ENCODE measurements at places on chromosomes 1 and 21.

DNA sequence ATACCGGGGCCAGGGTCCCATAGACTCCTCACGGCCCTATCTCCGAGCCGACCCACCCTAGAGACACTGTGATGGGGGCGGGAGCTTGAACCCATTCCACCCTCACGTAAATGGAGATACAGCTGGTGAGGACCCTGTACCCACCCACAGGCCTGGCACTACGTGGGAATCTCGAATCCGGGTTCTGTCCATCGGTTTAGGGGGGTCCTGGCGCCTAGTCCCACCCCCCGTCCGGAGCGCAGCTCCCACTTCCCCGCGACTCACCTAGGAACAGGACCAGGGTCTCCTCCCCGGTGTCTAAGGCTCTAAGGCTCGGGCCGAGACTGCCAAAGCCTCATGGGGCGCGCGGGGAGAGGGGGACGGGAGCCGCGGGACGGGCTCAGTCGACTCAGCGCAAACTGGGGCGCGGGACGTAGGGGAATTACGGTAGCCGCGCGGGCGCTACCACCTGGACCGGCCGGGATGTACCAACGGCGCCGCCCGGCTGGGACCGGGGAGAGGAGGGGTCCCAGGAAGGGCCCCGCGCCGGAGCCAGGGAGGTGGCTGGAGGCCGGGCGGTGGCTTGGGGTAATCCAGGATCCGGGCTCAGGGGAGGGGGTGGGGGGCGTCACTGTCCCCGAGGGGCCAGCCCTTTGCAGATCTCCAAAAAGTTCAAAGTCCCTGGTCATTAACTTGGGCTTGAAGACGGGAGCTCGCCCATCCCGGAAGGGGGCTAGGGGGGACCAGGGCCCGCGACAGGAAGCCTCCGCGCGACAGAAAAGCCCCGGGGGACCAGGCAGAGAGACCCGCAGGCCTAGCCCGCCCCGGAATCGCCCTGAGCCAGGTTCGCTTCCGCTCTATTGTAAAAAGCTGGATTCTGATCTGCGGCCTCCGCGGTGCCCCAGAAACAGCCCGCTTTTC is 1.0 kb downstream of the PLEKHG5 start:
- peak; percentile 49 for DNase-seq

DNA sequence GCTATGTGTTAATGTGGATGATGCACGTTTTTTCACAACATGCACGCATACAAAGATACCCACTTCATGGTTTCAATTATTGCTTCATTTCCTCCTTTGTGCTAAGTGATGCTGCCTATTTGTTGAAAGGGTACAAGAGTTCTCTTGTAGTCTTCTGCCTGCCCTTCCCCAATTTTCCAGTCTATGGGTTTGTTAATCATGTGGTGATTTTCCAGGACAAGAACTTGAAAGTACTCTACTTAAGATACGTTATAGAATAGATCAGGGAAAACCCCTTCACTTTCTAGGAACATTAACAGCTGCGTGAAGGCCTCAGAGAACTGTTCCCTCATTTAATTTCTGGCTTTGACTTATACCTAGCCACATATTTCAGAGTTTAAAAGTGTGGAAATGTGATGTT is 52.1 kb upstream of the SLC44A3 start:
- DNase-seq = no peak

DNA sequence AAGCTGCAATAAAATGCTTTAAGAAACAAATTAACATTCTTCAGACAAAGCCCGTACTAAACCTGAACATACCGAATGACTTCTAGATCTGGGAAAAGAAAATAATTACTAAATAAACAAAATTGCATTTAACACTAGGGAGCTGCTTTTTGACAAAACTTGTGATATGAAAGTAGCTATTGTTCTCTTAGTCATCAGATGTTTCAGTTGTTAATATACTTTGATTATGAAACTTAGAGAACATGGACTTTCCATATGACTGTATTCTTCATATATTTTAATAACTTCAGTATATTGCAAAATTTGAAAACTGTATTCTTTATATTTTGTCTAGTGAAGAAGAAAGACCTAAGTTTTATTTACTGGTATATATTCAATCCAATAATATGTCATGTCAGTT is 1262.1 kb downstream of the NCAM2 start:
- DNase-seq = no peak

DNA sequence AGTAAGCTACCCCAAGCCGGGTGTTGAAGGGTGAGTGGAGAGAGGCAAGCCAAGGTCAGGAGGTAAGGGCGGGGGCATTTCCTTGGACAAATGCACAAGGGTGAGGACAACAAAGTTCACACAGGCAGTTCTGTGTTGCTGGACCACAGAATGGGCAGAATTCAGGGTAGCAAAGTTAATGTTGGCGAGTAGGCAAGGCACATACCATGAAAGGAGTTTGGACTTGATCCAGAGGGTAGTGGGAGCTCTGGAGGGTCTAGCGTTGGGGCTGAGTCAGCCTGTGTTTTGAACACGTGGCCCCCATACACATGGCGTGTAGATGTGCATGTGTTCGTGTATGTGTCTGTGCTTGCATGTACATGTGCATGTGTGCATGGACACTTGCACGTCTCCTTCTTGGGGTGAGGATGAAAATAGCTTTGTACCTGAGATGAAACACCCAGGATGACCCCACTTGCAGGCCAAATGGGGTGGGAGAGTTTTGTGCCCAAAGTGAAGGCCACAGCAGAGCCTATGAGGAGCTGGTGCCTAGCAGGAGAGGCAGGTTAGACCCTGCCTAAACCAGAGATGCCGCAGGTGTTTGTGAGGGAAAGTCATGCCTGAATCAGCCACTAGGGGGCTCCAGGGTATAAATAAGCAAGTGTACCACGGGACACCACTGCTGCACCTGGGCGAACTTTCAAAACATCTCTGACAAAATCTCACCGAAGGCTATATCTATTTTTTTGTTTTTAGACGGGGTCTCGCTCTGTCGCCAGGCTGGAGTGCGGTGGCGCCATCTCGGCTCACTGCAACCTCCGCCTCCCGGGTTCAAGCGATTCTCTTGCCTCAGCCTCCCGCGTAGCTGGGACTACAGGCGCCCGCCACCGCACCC is 21.8 kb downstream of the SLC27A3 start:
- DNase-seq = peak; percentile 87

- DNase-seq = no peak
Measured at GRCh38 chr1:37319284-37319683, 155.1 kb upstream of the ZC3H12A start.

GRCh38 chr1:98110674-98111073 is 189.8 kb upstream of the DPYD start:
- DNase-seq = no peak

DNA sequence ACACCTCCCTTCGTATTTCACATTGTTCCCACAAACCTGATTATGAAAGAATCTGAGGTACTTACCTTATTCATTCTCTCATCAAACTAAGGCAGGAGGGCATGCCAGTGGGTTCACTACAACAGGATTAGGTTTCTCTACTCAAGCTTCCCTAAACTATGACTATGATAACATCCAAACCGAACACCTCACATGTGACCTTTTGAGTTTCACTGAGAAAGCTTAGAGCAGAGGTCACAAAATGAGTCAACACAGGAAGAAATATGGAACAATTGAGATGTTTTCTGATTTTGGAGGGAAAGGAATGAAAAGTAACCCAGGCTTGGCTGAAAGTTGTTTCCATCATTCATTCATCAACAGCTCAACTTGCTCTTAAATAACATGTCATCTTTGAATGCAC is 24.1 kb downstream of the UBR4 start:
- no peak for DNase-seq

DNA sequence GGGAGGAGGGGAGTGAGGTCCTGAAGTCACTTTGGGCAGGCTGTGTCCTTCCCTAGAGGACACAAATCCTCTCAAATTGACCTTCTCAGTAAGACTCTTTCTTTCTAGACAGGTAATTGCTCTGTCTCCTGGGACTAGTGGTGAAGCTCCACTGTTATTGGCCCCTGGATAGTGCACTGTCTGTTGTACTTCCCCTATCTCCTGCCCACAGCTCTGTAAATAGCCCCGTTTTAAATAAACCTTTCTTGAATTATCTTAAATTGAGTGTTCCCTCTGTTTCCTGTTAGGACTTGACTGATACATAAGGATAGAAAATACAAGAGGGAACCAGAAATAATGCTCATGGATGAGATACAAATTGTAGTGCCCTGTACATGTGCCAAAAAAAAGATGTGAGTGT is 229.5 kb upstream of the USP24 start:
- no peak for DNase-seq

DNA sequence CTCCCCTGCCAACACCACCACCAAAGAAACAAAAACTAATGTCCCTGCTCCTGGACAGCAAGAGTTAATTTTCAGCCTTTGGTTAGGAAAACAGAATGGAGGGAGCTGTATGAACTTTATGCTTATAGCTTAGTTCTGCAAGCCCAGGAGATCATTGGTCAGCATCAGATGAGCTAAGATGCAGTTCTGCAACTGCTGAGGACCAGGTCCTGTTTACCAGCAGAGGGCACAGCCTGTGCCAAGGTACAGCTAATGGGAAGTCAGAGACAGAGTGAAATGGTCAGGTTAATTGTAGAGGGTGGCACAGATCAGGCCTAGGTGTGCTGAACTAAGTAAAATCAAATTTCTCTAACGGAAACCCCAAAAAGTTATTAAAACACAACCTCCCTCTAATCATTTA is 161.3 kb downstream of the ROR1 start:
- no peak for DNase-seq

DNA sequence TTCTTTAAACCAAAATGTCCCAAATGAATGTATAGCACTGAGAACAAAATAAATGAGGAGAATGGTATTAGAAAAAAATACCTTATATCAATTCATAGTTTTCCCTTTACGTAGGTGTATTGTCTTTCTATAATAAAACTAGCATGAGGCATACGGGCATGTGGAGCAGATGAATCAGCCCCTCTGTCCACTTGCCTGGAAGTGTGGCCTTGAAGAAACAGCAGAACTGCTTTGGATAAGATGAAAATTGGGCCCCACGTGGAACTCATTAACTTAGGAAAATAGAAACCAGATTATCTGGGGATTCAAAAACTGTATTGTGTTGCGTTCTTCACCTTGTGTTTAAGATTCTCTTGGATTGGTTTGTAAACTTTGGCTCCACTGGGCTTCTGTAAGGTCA is 356.8 kb upstream of the B3GALT2 start:
- DNase-seq = no peak

DNA sequence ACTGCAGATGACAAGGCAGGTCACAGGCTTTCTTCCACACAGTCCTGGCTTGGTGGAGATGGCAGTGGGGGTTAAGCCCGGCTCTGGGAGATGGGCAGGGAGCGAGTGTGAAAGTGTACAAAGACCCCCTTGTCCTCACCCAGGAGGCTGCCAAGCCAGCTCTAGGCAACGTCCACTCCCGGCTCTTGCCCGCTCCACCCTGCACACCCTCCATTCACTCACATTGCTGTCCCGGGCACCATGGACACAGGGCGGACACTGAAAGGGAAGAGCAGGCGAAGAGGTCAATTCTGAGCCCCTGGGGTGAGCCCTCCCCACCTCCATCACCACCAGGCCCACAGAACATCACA is 8.9 kb downstream of the COL16A1 start:
- no peak for DNase-seq

DNA sequence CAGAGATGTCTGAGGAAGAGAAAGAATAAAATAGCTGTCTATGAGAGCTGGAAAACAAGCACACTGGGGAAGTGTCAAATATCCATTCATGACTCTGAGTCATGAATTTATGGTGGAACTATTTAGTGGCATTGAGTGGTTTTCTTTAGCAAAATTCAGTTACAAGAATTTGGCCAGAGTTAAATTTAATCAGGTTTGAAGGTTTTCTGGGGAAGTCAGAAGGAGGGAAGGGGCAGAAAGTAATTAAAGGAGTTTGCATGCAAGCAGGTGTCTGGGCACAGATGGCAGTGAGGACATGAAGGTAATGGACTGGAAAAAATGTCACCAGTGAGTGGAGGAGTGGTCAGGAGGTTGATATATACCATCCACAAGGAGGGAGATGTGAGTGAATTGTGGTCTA is 121.9 kb upstream of the IVNS1ABP start:
- DNase-seq = no peak

- no peak for DNase-seq
Measured at GRCh38 chr1:44588551-44589210, 85.6 kb downstream of the TMEM53 start.

GRCh38 chr1:153608742-153609584 is 4.0 kb downstream of the S100A16 start:
- no peak for DNase-seq

DNA sequence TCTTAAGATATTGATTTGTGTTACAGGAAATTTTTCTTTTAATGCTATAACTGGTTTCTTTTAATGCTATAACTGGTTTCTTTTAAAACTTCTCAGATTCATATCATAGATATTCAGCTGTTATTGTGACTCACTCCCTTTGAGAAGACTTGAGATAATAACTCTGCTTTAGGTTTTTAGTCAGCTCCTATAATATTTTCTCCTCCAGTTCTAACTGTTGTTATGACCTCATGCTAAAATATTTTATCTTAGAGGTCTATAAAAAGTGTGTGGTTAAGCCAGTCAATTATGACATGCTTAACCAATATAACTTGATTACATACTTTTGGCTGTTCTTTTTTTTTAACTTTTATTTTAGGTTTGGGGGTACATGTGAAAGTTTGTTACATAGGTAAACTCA is 280.2 kb downstream of the PTGER3 start:
- no peak for DNase-seq

DNA sequence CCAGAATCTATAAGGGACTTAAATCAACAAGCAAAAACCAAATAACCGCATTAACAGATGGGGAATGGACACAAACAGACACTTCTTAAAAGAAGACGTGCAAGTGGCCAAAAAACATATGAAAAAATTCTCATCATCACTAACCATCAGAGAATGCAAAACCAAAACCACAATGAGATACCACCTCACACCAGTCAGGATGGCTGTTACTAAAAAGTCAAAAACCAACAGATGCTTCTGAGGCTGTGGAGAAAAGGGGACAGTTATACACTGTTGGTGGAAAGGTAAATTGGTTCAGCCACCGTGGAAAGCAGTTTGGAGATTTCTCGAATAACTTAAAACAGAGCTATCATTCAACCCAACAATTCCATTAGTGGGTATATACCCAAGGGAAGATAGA is 124.9 kb upstream of the OLIG2 start:
- no peak for DNase-seq

DNA sequence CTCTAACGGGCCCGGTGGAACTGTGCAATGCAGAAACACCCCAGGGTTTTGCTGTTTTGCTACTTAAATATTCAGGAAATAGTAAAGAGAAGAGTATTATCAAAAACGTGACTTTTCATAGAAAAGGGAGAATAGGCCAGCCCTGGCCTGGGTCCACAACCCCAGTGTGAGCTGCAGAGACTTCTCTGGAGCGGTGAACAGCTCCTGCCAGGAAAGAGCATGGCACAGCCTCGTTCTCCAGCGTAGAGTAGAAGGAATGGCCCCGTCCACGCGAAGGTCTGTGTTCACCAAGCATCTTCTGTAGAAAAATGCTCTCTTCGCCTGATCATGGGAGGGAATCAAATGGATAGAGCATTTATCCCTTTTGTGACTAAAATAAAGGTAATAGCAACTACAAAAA is 51.4 kb downstream of the PDE9A start:
- DNase-seq = no peak

DNA sequence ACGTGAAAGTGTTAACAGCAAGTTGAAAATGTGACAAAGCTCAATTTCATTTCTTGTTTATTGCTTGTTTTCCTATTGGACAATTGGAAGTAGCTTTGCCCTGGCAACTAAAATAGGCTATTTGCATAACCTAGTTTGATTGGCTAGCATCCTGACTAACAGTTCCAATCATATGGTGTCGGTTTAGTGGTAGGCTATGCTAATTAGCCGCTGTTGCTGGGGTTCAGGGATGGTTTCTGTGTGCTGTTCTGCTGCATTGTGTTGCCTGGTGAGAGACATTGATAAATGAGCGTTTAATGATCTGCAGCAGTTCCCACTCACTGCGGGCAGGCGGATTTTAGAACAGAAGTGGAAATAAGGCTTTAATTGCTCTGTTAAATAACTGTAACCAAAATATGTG is 68.5 kb downstream of the DYRK1A start:
- DNase-seq = peak; percentile 70

Measured in CD8-positive, alpha-beta T cell (primary cell).